ENCODE measurements at places on chromosomes 12 and 14.
A peak's percentile ranks its signal among the peaks of the same experiment; 100 is the strongest.

GRCh38 chr14:94562022-94562421 lies 780 bp downstream of the SERPINA4 start:
- no peak for DNase-seq

GRCh38 chr12:122354958-122355641 lies 67.4 kb downstream of the CLIP1 start:
- no peak for DNase-seq

DNA sequence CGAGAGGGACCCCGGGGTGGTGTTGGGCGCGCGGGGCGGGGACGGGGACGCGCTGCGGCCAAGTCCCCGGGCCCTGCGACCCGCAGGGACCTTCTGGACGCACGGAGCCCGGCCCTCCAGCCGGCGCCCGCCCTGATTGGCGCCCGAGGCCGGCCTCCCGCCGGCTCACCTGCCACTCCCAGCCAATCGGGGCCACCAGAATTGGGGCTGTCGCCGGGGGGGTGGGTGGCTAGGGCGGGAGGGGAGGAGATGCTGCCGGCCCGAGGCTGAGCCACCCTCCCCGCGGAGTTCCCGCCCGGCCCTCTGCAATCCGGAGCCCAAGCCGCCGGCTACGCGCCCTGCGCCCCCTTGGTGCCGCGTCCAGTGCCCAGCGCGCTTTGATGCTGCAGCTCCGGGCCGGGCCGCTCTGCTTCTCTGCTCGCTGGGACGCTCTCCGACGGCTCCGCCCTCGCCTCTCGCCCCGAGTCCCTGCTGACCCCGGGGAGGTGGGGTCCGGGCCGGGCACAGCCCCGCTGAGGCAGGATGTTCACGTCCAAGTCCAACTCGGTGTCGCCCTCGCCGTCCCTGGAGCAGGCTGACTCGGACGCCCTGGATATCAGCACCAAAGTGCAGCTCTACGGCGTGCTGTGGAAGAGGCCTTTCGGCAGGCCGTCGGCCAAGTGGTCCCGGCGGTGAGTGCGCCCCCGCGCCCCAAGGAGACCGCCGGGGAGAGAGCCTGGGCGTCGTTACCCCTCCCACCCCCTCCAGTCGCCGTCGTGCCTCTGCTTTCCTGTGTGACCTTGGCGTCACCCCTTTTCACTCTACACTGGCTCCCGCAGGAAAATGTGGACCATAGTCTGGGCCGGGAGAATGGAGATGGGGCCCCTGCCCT lies at the start of gene PLEKHD1:
Gene PLEKHD1, plus strand, starts transcription at position 285 of the 871 bp plus-strand sequence. Its CDS starts 238 bp downstream, at position 523.
- no peak for DNase-seq

- no peak for DNase-seq
These were observed 250.9 kb upstream of the OR4E1 start for GRCh38 chr14:21924479-21924878.

GRCh38 chr14:102924632-102925588 lies 2.4 kb downstream of the AMN start:
- DNase-seq: no peak

- no peak for DNase-seq
These were observed 174.0 kb downstream of the RASSF9 start for GRCh38 chr12:85662207-85662602.

DNA sequence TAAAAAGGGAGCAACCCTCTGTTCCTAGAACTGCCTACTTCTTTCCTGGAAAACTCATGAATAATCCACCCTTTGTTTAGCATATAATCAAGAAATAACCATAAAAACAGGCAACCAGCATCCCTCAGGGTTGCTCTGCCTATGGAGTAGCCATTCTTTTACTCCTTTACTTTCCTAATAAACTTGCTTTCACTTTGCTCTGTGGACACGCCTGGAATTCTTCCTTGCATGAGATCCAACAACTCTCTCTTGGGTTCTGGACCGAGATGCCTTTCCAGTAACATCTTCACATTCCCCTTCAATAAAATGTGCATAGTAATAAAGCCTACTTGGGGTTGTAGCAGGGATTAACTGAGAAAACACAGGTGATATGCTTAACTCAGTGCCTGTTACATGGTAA lies 286.4 kb upstream of the AMIGO2 start:
- DNase-seq: no peak

DNA sequence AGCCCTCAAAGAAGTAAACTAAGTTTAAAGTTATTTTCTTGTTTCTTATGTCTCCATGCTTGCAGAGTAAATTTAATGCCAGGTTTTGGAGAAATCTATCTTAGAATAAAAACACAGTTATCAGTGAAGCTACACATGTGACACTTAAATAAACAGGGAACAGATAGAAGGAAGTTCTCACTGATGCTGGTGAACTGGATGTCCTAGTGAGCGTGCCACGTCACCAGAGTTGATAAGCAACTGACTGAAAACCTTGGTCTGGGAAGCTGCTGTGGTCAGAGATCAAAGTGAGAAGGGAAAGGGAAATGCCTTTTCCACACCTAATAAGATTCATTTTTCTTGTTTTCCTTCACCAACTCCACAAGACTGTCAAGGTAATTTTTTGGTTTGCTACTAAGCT lies 74.8 kb upstream of the PCED1B start:
- DNase-seq: no peak

DNA sequence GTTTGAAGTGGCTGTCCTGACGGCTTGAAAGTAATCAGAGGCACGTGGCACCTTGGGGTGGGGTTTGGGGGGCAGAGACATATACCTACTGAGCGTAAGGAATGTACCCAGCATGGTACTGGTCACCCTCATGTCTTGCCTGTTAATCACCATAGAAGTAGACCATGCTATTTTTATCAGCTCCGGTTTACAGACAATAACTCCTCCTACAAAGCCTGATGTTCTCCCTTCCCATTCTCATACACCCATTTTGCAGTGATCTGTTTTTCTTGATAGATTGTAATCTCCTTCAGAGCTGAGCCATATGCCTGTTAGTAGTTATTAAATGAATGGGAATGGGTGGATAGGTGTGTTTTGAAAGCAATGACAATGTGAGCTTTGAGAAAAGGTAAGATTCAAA lies 10.5 kb downstream of the EVL start:
- no peak for DNase-seq

- peak; percentile 90 for DNase-seq
These were observed 93.5 kb downstream of the LRRC74A start for GRCh38 chr14:76919431-76920330.

- no peak for DNase-seq
These were observed 286.6 kb upstream of the PWP1 start for GRCh38 chr12:107399046-107399445.

DNA sequence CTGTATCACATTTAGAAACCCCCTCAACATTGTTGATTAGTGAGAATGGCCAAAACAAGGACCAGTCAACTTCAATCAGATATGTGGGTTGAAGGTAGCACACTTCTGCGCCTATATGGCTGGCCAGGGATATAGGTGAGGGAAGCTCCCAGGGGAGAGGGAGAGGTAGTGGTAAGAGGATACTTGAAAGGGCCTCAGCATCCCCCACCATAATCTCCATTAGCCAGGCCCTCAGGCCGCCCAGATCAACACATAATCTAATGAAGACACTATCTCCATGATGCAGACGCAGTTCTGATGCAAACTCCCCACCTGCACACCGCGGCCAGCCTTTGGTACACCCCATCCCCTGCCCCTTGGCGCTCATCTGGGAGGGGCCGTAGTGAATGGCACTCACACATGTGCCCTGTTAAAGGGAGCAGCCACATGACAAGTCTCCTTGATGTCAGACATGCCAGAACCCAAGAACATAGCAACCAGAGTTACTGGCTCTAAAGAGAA lies 158.0 kb downstream of the TMEM132C start:
- DNase-seq: no peak

GRCh38 chr12:13205809-13206559 lies 9.5 kb downstream of the EMP1 start:
- DNase-seq: no peak

GRCh38 chr12:5220835-5221234 lies 177.2 kb downstream of the KCNA5 start:
- no peak for DNase-seq

GRCh38 chr12:124497658-124498057 lies 69.8 kb downstream of the NCOR2 start:
- no peak for DNase-seq

All from NCI-H1436 treated with DMSO at 0.1 percent for 48 hours (cell line).